DMS53 (cell line): ENCODE measurements at places on chromosomes 2 and 18.
A peak's percentile ranks its signal among the peaks of the same experiment; 100 is the strongest.

DNA sequence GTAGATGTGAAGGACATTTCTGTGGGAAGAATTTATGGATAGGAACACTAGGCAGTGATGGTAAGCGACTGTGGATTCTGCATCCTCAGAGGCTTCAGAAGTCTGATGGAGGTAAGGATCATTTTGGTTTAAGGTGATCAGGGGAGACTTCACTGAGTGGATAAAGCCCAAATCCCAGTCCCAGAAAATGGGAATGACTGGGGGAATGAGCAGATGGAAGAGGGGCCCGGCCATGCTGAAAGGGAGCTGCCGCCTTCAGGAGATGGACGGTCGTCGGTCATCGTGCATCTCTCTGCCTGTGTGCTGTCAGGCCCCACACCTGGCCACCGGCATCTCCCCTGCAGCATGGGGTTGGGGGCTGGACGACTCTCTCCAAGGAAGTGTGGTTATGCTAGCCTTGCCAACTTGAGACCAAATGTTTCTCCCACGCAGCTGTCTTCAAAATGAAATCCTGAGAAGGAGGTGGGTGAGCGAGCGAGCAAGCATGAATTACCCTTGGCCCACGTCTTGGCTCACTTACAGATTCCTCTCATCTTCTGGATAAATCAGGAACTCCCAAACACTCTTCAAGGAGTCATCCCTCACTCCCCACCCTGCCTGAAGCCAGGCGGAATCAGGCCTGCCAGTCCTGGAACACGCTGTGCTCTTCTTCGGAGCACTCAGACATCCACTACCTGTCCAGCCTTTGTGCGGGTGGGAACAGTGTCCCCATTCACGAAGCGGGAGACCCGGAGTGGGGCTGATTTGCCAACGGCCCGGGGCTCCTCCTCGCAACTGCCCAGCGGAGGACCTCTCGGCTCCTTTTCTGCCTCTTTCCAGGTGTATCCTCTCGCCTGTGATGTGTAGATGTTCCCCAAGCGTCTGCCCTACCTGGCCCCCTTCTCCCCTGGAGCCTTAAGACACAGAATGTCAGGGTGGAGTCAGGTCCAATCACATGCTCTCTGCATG, 85.6 kb downstream of the PRKCE start:
- no peak for DNase-seq

- DNase-seq, result peak; percentile 1
Observed at GRCh38 chr2:144452989-144453336, 67.0 kb downstream of the ZEB2 start.

DNA sequence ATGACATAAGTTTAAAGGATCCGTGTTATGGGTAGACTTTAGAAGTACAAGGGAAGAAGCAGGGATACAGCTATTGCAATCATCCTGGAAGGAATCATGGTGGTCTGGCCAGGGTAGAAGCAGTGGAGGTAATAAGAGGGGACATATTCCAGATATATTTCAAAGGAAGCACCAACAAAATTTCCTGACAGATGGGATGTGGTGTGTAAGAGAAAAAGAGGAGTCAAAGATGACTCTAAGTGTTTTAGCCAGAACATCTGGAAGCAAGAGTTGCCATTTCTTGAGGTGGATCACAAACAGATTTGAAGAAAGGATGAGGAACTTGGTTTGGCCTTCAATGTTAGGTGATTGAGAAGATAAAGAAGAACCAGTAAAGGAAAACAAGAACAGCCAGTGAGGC, 133.1 kb upstream of the CTAGE1 start:
- DNase-seq, result no peak

- peak; percentile 92 for DNase-seq
Observed at GRCh38 chr18:10560452-10561045, 34.7 kb downstream of the NAPG start.

DNA sequence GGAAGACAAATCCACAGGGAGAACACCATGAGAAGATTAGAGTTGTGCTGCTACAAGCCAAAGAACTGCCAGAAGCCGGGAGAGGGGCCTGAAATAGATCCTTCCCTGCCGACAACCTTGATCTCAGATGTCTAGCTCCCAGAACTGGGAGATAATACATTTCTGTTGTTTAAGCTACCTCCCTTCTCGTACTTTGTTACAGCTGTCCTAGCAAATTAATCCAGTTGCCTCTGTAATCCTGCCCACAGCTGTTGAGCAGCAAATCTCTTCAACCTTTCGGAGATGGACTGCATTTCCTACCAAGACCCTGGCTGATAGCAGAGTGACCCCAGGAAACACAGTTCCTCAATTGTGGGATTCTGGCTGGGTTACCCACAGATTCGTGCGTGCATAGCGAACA, 2.6 kb upstream of the TBC1D8 start:
- no peak for DNase-seq

DNA sequence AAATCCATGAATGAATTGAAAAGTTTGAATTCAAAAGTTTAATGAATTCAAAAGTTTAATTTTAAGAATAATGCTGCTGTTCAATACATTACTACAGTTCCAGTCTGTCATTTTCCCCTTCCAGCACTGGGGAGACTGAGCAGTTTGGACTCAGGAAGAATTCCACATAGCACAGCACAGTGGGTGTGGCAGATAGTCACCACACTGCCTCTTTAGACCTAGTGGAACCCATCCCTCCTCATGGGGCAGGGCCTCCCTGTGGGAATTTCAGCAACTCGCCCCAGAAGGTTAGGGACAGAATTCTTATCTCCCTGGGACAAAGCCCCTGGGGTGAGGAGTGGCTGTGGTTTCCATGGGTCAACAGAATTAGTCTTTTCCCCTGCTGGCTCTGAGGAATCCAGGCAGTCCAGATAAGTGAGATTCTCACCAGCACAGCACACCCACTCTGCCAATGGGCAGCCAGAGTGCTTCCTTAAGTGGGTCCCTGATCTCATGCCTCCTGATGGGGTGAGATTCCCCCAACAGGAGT, 442.0 kb upstream of the SYT4 start:
- DNase-seq, result no peak

GRCh38 chr2:134167015-134167414, 86.9 kb upstream of the MGAT5 start:
- peak; percentile 10 for DNase-seq

DNA sequence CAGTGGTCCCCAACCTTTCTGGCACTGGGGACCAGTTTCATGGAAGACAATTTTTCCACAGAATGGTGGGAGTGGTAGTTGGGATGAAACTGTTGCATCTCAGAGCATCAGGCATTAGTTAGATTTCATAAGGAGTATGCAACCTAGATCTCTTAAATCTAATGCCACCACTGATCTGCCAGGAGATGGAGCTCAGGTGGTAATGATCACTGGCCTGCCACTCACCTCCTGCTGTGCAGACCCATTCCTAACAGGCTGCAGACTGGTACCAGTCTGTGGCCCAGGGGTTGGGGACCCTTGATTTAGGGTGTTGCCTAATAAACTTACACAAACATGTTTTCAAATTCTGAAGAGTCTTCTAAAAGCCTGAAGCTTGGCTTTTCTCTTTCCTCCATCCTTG, 261.3 kb downstream of the CDH19 start:
- peak; percentile 31 for DNase-seq

DNA sequence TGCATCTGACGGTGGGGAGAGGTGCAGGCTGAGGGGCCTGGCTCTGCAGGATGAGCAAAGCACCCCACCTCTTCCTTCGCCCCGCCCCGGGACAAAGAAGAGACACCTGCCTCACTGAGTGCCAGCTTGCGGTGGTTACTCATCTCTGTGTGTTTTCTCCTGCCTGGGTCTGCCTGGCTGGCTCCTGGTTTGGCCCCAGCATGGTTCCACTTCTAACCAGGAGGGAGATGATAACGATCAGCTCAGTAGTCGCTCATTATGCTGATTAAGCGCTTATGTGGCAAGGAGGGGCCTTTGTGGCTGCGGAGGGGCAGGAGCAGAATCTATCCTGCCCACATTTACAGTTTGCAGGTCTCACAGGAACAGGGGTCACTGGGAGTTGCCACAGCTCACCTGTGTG, 68.7 kb upstream of the EDAR start:
- no peak for DNase-seq

- no peak for DNase-seq
Observed at GRCh38 chr2:231306791-231307393, 88.6 kb upstream of the B3GNT7 start.

- DNase-seq, result peak; percentile 47
Observed at GRCh38 chr2:203237346-203238238, 1.2 kb upstream of the CYP20A1 start.

- DNase-seq, result no peak
Observed at GRCh38 chr2:240510513-240511210, 47.1 kb downstream of the ANKMY1 start.

- DNase-seq, result peak; percentile 65
Observed at GRCh38 chr18:34911661-34912384, 129.4 kb upstream of the MAPRE2 start.
